Cardiac muscle cell (in vitro differentiated cells and primary cell): ENCODE measurements at places on chromosomes 7 and 10. TPM values are rescaled to one million over a fixed set of nuclear protein-coding genes. Genes with fewer than 3 reads are reported as not detected.

The PNLIPRP3 gene
- not detected in 2 replicates for total RNA-seq

The CADPS2 gene
- 15.0 and 17.3 TPM in 2 replicates for total RNA-seq

The CCDC172 gene
- total RNA-seq = not detected in 2 replicates

The MBL2 gene
- total RNA-seq = not detected in 2 replicates

GRCh38 chr10:69963835-69964710 lies 88.6 kb upstream of the MACROH2A2 start:
- no peak for DNase-seq

DNA sequence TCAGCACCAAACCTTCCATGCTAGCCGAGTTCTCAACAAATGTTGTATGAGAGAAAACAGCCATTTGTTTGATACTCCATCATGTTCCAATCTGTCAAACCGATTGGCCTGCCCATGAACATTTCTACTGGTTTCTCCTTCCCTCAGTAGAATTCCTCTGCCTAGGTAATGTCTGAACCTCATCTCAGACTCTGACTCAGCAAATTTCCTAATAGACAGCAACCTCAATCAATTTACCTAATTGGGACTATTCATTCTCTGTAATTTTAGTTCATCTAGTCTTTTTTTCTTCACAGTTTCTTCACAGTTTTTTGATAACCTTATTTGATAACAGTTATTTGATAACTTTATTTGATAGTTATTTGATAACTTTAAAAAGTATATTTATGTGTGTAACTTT lies 585.1 kb downstream of the DNAJB9 start:
- no peak for DNase-seq

GRCh38 chr10:99630433-99630832 lies 10.2 kb upstream of the SLC25A28 start:
- no peak for DNase-seq

- DNase-seq = peak; percentile 45
Observed at GRCh38 chr10:101228966-101229265, 347 bp downstream of the LBX1 start.

GRCh38 chr10:88515235-88515634 lies 67.9 kb downstream of the RNLS start:
- no peak for DNase-seq
